ENCODE measurements at places on chromosomes 11 and 22. TPM values are rescaled to one million over a fixed set of nuclear protein-coding genes. Genes with fewer than 3 reads are reported as not detected.

Gene UCP3
- total RNA-seq = 1.6 TPM

Gene OR52A1
- not detected for total RNA-seq

Gene NNMT
- total RNA-seq = 65.7 TPM

Gene OR52N4
- total RNA-seq = not detected

Gene B4GALNT4
- 1.4 TPM for total RNA-seq

Gene GRAP2
- total RNA-seq = 5.0 TPM

Gene PDGFB
- total RNA-seq = 12.2 TPM

Gene TRIM48
- not detected for total RNA-seq

Gene CTSW
- 0.71 TPM for total RNA-seq

Gene RAB3IL1
- total RNA-seq = 18.9 TPM

Gene SLC6A5
- not detected for total RNA-seq

Gene ANO9
- 0.22 TPM for total RNA-seq

Gene PRR33
- total RNA-seq = 0.25 TPM

Gene MOGAT2
- total RNA-seq = not detected

Gene MOV10L1
- 0.62 TPM for total RNA-seq

Gene GAL3ST1
- 0.17 TPM for total RNA-seq

Gene HOATZ
- not detected for total RNA-seq

Gene SPDYC
- total RNA-seq = not detected

Gene APOL5
- not detected for total RNA-seq

Gene APOL3
- 33.1 TPM for total RNA-seq

Gene SPI1
- total RNA-seq = 18.2 TPM

Gene LBHD1
- total RNA-seq = 3.4 TPM

Gene HBG1
- total RNA-seq = not detected

Gene SHISAL1
- total RNA-seq = 5.8 TPM

Gene NXPE4
- not detected for total RNA-seq

Gene ZNF280B
- total RNA-seq = 1.4 TPM

Gene XRCC6
- 172 TPM for total RNA-seq

Gene NTM
- 88.2 TPM for total RNA-seq

Gene RIC3
- 18.3 TPM for total RNA-seq

Gene SAA1
- total RNA-seq = not detected

Gene MN1
- 12.2 TPM for total RNA-seq

Gene NAV2
- total RNA-seq = 12.9 TPM

Gene GRIK4
- total RNA-seq = 3.4 TPM

Gene F2
- not detected for total RNA-seq

Gene XKR3
- not detected for total RNA-seq

Gene VPREB3
- 0.41 TPM for total RNA-seq

Gene AMPD3
- total RNA-seq = 10.8 TPM

Gene TOP3B
- 14.8 TPM for total RNA-seq

Gene CTTN
- 84.1 TPM for total RNA-seq

Gene RAC2
- total RNA-seq = 4.3 TPM
